ENCODE measurements at places on chromosomes 12 and 14.

DNA sequence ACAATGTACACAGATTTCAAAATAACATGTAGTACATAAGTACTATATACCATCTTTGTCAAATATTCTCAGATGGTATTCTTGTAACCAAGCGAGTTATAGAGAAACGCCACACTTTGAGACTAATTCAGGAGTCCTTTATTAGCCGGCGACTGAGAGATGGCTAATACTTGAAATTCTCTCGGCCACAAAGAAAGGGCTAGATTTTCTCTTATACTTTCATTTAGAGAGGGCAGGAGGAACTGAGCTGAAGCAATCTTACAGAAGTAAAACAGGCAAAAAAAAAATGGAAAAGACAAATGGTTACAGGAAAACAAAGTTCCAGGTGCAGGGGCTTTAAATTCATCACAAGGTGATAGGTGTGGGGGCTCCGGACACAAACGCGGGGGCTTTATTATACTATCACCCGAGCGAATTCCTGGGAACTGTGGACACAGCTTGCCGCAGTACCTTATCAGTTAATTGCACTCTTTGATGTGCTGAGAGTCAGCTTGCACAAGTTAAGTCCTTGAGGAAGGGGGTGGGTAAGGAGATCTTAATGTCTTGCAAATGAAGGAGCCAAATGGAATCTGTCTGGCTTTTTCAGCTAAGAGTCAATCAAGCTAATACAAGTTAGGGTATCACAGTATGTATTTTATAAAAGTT lies 382.3 kb downstream of the KCNH5 start:
- DNase-seq: no peak

- no peak for DNase-seq
Observed at GRCh38 chr12:100356644-100357223, at the start of gene SLC17A8. Gene SLC17A8 (plus strand): TSS chr12:100357074. CDS start chr12:100357392, 318 bp downstream.

- DNase-seq: no peak
Observed at GRCh38 chr12:132106921-132107320, 37.2 kb downstream of the DDX51 start.

DNA sequence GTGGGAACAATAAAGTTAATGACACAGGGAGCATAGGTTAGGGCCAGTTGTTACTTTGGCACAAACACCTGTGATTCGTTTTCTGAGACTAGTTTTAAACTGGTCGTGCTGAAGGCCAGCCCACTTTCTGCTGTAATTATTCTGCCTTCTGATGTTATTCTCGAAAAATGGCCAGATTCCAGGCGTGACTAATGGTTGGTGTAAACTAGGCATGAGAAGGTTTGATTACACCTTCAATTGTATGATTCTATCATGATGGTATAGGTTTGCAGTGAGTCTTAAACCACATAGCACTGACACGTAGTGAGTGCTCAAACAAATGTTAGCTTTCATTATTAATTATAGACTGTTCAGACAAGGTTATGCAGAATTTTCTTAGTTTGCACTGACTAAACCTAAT lies 39.0 kb downstream of the CKB start:
- no peak for DNase-seq

GRCh38 chr14:57161583-57162234 lies 107.0 kb downstream of the EXOC5 start:
- DNase-seq: no peak

DNA sequence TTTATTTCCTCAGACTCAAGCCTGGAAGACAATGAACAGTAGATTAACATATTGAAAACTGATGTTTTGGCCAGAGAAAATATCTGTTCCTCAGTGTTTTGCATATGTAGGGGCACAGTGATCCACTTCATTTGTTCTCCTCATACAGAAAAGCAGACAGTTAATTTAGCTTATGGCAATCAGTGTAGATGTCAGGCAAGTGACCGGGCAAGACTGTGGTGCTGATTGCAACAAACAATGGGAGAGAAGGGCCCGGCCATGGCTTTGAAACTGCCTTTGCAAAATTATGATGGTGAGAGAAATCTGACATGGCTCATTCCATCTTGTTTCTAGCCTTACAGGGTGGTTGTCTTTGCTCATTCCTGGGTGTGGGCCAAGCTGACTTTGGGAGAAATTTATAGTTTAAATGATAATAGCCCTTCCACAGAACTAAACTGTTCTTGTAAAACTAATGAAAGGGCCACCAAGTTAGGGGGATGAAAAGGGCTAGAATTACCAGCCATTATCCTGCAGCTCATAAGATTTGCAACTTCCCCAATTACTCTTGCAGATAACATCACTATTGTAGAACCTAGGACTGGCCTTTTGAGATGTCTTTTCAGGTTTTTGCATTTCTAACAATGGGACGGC lies 220.3 kb downstream of the KTN1 start:
- DNase-seq: no peak

- no peak for DNase-seq
Observed at GRCh38 chr12:90970911-90971310, 15.9 kb upstream of the CCER1 start.

- DNase-seq: no peak
Observed at GRCh38 chr12:95967301-95967700, 24.2 kb downstream of the AMDHD1 start.

- no peak for DNase-seq
Observed at GRCh38 chr12:132579744-132580143, 30.6 kb downstream of the LRCOL1 start.

Data from activated CD8-positive, alpha-beta memory T cell treated with anti-CD3 and anti-CD28 coated beads, Interleukin-2, amount 50 U/mL, for 4 hours (primary cell).